Activated naive CD4-positive, alpha-beta T cell (primary cell): ENCODE measurements at places on chromosomes 5 and 9.

DNA sequence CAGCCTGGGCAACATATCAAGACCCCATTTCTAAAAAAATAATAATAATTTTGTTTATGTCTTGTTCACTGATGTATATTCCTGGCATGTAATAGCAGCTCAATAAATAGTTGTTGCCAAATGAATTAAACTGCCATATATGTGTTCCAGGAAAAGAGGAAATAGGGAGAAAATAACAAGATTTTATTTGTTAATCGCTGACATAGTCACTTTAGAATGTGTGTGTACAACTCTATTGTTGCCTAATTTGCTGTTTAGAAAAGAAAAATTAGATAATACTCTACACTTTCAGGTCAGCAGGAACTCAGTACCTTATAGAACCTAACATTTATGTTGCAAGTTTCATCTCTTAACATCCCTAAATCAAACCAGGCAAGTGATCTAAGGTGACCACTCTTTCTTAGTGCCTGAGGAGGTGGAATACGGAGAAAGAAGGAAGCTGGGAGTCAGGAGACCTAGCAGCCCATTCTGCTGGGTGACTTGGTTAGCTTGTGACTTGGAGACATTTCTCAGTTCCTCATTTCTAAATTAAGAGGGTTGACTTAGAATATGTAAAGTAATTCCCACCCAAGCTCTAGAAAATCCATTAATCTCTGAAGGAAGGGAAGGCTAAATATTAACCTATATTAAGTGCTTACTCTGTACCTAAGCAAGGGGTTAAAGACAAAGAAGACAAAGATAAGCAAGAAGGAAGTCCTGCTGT is 110.3 kb upstream of the IQGAP2 start:
- no peak for DNase-seq

GRCh38 chr5:36660397-36661049 is 54.1 kb downstream of the SLC1A3 start:
- no peak for DNase-seq

GRCh38 chr9:135478191-135478590 is 1.4 kb upstream of the PPP1R26 start:
- DNase-seq = no peak

GRCh38 chr5:68381060-68381459 is 165.5 kb downstream of the PIK3R1 start:
- DNase-seq = no peak

- peak; percentile 48 for DNase-seq
These were observed 145.5 kb downstream of the ERCC6L2 start for GRCh38 chr9:96020792-96021550.

DNA sequence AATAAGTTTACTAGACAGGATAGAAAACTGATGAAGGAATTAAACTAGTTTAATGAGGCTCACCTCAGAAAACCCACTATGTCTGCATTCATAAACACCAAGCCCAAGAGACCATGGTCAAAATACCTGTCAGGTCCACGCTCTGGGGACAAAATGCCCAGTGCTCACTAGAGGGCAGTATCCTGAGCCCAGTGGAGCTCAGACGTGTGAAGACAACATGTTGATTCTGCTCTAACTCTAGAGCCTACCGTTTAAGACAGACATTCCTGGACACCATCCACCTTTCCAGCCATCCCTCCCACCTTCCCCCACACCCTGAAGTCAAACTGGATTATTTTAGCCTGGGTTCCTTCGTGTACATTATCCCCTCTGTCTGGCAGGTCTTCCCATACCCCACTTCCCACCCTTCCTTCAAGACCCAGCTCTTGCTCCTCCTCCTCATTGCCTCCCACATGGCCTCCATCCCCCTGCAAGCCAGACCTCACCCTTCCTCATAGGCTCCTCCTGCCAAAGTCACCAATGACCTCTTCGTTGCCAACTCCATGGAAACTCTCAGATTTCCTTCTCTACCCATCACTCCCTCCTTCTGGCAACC is 142.3 kb upstream of the FSTL4 start:
- DNase-seq = no peak

DNA sequence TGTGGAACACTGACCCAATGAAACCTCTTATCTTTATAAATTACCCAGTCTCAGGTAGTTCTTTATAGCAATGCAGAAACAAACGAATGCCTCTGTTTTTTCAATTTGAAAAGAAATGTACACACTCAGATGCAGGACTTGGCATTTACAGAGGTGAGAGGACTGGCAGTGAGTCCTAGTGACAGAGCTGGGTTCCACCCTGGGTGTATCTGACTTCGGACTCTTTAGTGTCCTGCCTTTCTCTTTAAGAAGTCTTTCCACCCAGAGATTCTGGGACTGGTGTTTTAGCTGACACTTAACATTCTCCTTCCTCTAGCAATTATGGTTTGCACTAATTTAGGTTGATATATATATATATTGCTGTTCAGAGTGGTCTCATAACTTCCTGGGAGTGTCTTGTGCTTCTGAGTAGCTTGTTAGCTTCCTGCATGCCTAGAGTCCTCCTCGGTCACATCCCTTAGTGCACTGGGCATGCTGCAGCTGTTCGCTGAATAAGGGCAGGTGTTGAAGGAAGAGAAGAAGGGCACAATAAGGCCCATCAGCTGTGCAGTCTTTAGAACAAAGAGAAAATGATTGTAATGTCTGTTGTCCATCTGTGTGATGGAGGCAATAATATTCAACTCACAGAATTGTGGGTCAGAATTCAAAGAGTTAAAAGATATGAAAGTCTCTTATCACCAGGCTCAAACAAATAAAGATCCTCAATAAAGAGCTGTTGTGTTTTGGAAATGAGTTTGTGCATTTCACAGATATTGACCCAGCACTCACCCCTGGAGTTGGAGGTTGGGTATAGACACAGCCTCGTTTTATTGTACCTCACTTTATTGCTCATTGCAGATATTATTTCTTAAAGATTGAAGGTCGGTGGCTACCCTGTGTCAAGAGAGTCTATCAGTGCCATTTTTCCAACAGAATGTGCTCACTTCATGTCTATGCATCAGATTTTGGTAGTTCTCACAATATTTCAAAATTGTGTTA is 187.1 kb downstream of the TRIM32 start:
- DNase-seq = no peak

DNA sequence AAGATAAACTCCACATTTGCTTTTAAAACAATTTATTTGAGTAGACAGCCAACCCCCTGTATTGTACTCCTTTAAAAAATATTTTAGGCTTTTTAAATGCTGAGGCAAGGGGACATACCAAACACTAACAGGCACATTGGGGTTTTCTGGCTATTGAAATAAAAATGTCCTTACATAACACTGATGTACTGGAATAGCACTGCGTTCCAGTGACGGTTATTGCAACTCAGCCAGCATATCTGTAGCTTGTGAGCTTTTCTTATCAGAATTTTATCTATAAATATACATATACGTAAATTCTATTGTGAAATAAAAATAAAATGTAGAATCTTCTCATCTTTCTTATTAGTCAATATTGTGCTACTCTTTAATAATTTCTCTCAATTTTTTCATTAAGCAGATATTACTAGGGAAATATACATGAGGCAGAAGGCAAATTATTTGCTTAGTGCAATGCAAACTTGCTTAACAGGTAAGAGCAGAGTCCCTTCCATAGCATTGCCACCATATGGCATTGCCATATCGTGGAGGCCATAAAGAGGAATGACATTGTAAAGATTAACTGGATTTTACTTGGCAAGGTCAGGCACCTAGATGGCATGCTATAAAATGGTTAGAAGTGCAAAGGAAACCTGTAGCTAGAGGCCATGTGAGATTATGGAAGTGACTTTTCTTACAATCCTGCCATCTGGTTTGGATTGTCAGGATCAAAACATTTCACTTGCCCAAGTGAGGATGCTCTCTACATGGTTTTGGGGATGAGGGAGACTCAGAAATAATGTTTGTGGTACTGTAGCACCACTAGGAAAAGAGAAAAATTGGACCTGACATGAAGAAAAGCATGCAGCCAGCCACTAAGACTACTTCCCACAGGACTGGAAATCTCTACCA is 94.8 kb upstream of the CDKN2B start:
- DNase-seq = no peak

- no peak for DNase-seq
These were observed 1022.3 kb downstream of the EFNA5 start for GRCh38 chr5:106648401-106648800.

- DNase-seq = peak; percentile 63
These were observed 15.1 kb upstream of the ZNF131 start for GRCh38 chr5:43105369-43106289.

DNA sequence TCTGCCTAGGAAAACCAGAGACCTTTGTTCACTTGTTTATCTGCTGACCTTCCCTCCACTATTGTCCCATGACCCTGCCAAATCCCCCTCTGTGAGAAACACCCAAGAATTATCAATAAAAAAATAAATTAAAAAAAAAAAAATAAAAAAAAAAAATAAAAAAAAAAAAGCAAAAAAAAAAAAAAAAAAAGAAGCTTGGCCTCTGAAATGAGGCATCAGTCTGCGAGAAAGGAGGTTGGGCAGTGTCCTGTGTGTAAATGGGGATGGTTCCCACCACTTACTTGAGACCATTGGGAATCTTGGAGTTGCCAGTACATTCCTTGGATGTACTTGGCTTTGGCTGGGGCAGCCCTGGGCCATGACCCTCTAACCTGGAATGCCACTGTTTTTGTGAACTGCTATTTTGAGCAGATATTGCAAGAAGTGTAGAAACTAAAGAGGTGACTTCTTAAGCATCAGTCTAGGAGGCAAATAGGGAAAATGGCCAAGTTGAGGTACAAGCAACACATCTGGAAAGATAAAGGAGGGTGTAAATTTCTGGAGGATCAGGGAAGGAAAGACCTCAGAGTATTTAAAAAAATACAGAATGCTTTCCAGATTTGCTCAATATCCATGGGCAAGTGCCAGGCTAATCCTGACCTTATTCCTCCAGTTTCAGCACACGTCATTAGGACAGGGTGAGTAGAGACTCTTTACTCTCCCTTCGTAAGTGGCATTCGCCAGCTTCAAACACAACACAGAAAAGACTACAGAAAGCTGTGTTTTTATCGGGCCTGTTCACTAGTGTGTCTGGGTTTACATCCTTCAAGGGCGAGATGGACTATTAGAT is 58.1 kb downstream of the HSPA4 start:
- DNase-seq = no peak

DNA sequence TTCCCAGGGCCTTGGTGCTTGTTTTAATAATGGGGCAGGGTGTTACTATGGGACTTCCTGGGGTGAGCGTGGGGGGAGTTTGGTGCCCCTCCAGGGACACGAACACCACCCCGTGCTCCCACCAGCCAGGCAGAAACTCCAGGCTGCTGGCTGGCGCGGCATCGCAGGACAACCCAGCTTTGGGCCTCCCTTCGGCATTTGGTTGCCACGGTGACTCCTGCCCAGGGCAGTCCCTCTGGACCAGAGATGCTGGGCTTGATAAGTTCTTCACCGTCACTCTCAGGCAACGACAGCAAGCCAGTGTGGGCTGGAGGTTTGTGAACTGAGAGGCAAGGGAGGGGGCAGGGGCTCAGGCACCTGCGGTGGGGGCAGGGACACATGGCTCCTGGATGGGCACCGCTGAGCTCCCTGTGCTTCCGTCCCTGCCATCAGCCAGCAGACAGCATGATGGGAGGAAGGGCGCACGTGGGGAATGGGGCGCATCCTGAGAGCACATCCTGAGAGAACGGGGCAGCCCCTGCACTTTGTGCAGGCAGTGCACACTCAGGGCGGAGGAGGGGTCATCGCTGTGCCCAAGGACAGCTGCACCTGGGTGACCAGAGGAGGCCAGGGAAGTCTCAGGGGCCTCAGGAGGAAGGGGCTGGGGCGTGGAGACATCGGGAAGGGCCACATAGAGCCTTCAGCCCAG is 116.4 kb downstream of the RXRA start:
- no peak for DNase-seq

DNA sequence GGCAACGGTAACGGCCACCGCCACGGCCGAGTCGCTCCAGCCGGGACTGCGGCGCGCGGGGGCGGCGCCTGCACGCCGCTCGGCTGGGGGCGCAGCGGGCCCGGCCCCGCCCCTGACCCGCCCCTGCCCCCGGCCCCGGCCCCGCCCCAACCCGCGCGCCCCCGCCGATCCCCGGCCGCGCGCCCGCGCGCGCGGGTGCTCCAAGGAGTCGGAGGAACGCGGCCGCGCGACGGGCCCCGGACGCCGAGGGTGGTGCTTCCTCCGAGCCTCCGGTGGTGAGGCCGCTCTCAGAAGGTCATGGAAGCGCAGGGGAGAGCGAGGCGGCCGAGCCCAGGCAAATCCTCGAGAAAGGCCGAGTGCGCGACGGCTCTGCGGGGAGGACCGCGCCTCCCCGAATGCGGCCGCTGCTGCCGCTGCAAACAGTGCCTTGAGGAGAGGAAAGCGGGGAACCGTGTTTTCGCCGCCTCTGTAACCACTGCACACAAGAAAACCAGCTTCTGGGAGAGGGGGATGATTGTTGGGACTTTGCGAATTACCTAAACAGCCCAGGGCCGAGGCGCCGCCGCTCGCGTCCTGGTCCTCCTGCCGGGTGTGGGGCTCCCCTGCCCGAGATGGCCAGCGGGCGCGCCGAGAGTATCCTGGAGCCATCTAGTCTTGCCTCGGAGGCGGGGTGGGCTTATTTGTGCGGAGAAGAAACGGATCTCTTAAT is at the start of gene LIFR:
LIFR (minus strand) TSS at position 48 of the 709 bp plus-strand sequence. CDS start 25,999 bp downstream, outside the sequence.
- peak; percentile 3 for DNase-seq

GRCh38 chr9:76893395-76893932 is 12.4 kb downstream of the PRUNE2 start:
- DNase-seq = no peak
